SK-N-DZ (cell line): ENCODE measurements at places on chromosomes 5 and 9.
A peak's percentile ranks its signal among the peaks of the same experiment; 100 is the strongest.

GRCh38 chr9:87603854-87604490 is 106.3 kb downstream of the DAPK1 start:
- no peak for DNase-seq

- no peak for DNase-seq
Observed at GRCh38 chr9:18092138-18092537, 381.8 kb upstream of the ADAMTSL1 start.

GRCh38 chr5:68818057-68818695 is 275.6 kb upstream of the SLC30A5 start:
- no peak for DNase-seq

GRCh38 chr9:108347463-108348188 is 508.2 kb downstream of the ACTL7B start:
- DNase-seq: no peak

GRCh38 chr9:68919661-68920060 is 94.3 kb downstream of the PRKACG start:
- DNase-seq: no peak

DNA sequence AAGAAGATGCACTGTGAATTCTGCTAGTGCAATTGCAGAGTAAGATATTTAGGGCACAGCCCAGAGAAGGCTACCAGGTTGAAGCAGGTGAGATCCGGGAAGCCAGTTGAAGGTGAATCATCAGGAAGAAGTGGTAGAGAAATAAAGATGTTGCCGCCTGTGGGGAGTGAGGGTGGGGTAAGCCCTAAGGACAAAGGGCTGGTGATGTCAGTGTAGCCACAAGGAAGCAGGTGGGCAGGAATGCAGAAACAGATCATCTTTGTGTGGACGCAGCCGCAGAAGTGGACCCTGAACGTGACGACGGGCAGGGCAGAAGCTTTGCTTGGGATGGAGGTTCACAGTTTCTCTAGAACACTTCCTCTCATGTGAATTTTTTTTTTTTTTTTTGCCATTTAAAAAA is 164.2 kb downstream of the ACTL7B start:
- DNase-seq: no peak

GRCh38 chr9:98972716-98973115 is 29.0 kb downstream of the COL15A1 start:
- DNase-seq: no peak

GRCh38 chr5:101174981-101175380 is 271.9 kb upstream of the ST8SIA4 start:
- DNase-seq: no peak

DNA sequence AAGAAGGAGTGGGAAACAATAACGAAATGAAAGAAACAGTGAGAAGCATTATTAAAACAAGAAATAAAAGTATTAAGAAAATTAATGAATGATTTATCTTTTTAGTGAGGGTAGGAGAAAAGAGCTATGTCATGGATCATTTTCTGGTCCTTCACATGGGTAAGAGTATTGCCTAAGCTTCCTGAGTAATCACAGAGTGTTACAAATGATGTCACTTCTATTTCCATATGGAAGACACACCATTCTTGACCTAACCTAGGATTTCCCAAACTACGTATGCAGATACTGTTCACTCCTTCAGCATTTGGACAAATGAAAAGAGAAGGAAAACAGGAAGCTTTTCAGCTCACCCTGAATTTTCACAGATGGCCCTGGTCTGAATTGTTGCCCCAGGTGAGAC is 3.3 kb upstream of the TSLP start:
- no peak for DNase-seq

- no peak for DNase-seq
Observed at GRCh38 chr9:70586476-70586875, 172.0 kb upstream of the KLF9 start.

DNA sequence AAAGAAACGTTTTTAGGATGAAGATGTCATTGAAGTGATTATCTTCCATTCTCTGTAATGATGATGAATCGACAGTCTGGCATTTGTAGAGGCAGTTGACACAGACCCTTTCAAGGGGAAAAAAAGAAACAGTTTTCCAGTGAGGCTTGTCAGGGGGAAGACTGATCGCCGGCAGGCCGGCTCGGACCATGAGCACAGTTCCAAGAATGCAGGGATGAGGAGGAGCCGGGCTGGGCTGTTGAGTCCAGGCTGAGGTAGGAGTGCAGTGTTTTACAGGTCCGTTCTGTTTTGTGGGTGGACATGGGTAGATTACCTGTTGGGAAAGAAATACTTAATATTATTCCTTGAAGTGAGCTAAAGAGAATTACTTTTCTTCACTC is 194.6 kb downstream of the AOPEP start:
- DNase-seq: peak; percentile 69

DNA sequence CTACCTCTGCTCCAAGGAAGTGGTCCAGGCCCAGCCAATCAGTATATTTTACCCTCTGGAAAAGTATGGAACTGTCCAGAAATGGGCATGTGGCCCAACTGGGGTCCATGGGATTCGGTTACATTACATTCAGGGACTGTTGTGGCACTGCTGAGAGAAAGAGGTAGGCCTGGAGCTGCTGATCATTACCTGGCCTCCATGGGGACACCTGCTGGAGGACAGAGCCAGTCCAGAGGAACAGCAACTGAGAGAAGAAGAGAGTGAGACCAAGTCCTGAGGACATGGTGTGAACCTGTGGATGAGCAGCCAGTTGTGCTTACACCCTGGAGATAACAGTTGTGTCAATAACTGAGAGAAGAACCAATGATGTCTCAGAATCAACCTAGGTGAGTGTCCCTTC is 48.2 kb downstream of the HMHB1 start:
- DNase-seq: peak; percentile 7

DNA sequence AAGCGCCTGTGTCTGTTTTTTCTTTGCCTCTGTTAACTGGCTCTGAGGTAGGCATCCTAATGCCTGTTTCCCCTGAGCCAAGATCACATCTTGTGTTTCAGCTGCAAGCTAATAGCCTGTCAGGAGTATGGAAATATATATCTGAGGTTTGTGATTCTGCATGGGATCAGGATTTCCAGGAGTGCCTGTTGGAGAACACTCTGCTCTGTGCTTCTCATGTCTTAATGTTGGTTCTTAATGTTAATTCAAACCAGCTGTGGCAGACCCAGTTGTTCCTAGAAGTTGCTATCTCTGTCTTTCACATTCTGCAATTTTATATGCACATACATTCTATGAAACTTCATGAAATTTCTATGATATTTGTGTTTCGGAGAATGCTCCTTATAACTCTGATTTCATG is 72.1 kb downstream of the PGM5 start:
- DNase-seq: peak; percentile 49

- DNase-seq: no peak
Observed at GRCh38 chr5:73312146-73312871, 136.3 kb downstream of the FOXD1 start.

- no peak for DNase-seq
Observed at GRCh38 chr5:44911501-44911900, 102.8 kb downstream of the MRPS30 start.

- no peak for DNase-seq
Observed at GRCh38 chr9:131707733-131708157, 32.1 kb downstream of the RAPGEF1 start.

GRCh38 chr5:95655575-95655974 is 9.0 kb downstream of the RFESD start:
- no peak for DNase-seq

DNA sequence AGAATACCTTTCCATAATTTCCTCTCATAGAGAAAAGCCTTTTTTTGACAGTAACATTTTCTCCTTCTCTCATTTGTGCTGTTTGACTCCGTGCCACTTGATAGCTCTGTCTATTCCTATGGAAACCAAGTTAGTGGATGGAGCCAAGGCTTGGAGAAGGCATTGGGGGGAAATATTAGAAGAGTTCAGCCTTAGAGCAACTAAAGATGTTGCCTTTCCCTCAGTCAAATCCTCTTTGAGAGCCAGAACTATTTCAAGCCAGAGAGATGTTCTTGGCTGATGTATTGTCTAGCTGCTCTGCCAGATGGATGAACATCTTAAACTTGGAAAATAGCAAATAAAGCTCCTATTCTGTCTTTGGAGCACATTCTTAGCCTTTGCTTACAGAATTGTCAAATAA is 112.4 kb downstream of the INVS start:
- DNase-seq: no peak

DNA sequence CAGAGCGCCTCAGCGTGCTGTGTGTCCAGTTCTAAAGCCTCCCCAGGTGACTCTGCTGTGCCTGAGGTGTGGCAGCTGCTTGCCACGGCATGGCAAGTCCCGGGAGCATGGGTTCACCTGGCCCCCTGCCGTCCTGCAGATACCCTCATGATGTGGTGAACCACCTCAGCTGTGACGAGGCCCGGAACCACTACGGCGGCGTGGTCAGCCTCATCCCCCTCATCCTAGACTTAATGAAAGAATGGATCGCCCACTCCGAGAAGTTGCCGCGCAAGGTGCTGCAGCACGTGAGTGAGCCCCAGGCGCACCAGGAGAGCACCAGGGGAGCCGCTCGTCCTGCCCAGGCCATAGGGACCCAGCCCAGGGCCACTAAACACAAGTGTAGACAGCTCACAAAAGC is 9.5 kb downstream of the SPACA9 start:
- DNase-seq: no peak

GRCh38 chr5:154444556-154445421 is 1.0 kb upstream of the SAP30L start:
- peak; percentile 18 for DNase-seq

DNA sequence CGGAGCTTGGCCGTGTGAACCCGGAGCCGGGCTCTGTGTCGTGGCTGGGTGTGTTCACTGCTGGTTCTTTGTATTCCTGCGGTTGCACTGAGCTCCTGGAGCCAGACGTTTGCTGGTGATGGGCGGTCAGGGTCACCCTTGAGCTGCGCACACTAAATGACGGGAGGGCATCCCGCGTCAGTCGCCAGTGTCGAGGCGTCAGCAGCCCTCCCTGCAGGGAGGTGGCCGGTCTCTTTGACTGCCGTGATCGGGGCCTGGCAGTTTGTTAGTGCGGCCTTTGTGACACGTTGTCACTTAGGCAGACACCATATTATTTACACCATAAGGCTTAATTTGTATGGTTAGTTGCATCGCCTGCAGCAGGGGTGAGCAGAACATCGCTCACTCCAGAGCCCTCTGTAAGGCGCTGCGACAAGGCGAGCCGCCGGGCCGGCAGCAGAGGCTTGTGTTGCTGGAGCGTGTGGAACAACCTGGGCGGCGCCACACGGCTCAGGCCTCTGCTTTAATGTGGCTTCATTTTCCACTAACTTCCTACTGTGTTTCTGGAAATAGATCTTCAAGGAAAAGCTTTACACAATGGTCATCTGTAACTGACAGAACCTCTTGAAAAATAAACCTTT is 8.3 kb downstream of the NDUFS6 start:
- no peak for DNase-seq

DNA sequence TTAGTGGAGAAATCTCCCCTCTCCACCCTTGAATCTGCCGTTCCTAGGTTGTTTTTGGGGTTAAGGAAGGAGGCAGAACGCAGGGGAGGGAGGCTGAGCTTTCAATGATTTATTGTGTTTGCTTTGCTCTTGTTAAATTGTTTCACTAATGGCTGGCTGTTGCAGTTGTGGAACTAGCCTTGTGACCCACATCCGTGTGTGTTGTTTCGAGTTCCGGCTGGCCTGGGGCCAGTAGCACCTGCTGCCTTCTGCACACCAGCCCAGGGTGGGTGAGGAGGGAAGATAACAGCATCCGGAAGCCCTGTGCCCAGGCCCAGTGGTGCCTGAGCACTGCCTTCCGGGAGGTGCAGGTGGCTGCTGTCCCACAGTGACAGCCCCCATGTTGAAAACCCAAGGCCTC is 3.6 kb downstream of the ERGIC1 start:
- no peak for DNase-seq

DNA sequence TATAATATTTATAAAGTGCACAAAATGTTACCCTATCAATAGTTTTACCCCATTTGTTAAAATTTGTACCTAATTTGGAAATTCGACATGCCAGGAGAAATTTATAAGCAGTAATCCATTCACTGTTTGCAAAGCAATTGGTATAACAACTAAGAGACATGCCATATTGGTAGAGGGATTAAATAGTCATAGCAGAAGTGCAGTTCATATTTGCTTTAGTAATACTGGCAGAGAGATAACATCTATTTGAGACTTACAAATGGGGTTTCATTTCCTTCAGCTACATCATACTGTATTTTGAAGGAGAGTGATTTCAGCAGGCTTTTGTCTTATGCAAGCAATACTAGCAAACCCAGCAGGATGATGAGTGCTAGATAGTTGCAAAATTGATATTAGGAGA is 610.4 kb upstream of the CDH10 start:
- no peak for DNase-seq

- no peak for DNase-seq
Observed at GRCh38 chr9:112852741-112853504, 37.8 kb downstream of the SLC46A2 start.

DNA sequence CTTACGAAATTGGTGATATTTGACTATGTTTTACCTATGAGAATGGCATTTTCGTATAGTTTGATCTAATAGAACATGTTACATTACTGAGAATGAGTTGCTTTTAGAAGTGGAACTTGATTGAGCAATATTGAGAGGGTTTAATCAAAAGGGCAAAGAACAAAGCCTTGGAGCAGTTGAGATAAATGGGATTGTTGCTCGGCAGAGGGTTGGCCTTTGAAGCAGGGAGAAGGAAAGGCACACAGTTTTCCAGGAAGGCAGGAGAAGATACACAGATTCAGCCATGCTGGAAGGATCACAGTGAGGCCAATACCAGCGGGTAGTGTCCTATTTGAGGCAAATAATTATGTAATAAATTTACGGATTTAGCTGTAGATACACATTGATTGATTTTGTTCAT is 19.5 kb downstream of the MAN2A1 start:
- DNase-seq: no peak

GRCh38 chr9:109908459-109909390 is 128.7 kb downstream of the PALM2AKAP2 start:
- no peak for DNase-seq

- DNase-seq: no peak
Observed at GRCh38 chr5:15135661-15136060, 264.1 kb upstream of the ANKH start.

DNA sequence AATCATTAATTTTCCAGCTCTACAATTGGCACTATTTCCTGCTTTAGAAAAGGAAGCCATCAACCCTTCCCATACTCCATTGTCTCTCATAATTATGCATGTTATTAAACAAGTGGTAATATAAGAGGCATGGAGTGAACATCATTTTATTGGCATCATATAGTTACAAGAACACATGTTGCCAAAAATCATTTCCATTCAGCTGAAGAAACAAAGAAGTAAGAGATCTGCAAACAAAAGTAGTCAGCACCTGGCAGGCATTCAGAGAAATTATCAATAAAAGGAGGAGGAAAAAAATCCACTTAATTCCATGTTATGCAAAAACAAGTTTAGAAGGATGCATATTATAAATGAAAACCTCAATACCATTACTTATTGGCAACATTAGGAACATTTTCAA is 1208.2 kb upstream of the C9orf72 start:
- no peak for DNase-seq

DNA sequence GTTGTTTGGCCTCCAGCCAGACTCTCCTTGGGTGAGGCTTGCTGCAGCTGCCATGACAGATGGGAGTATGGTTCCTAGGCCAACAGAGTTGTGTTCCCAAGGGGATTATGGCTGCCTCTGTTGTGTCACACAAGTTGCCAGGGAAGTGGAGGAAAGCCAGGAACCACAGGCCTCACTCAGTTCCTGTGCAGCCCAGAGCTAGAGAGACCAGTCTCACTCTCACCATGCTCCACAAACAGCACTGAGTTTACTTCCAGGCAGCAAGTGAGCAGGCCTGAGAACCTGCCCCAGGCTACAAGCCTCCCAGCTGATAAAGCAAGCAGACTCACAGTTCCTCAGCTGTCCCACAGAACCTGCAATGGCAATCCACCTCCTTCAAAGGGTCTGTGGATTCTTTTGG is 273.6 kb upstream of the TAS2R1 start:
- DNase-seq: peak; percentile 15
